NCI-H1417 treated with DMSO at 0.1 percent for 48 hours (cell line): ENCODE measurements at places on chromosomes 12 and 14.

- no peak for DNase-seq
These were observed 134.2 kb downstream of the KCNK10 start for GRCh38 chr14:88188745-88189416.

- DNase-seq: peak; percentile 38
These were observed 610 bp downstream of the TMTC2 start for GRCh38 chr12:82687021-82688011.

- no peak for DNase-seq
These were observed 38.2 kb upstream of the FBLN5 start for GRCh38 chr14:91985521-91986255.

DNA sequence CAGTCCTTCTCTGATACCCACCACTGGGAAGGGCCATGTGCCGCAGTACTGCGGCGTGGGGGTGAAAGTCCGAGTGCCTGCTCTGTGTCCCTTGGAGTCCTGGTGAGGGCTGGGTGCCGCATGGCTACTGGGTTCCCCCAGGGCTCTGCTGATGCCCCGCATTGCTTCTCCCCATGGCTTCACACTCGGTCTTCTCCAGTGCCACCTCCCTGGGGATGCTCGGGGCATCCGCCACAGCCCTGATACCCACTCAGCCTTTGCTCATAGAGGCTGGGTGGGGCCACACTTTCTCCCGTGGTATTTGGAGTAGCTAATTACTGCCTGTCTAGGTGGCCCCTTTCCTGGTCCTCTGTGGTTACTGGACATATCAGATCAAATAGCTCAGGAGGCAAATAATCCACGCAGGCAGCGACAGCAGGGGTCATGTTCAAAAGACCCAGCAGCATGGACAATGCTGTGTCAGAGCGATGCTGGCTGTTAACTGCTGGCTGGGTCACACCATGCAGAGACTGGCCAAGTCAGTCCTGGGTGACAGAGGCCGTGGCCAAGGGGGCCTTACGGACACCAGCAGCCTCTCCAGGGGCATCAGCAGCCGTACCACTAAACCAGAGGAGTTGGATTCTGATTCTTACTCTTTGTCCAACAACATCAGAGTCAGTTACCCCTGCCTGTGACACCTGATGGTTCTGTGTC lies 106.5 kb downstream of the ADGRD1 start:
- DNase-seq: no peak

DNA sequence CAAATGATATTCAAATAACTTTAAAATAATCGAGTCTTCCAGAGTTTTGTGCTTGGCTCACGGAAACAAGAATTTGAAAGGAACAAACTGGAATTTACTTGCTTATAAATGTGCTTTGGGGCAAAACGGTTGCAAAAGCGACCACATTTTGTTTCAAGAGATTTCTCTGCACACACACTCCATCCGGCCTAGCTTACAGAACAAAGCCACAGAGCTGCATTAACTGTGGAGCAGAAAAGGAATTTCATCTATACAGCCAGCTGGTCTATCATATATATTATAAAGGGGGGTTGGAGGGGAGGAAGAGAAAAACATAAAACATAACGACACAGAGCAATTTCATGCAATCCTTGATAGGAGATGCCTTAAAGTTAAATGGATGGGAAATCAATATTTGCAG lies 153.0 kb downstream of the MYRFL start:
- DNase-seq: no peak

DNA sequence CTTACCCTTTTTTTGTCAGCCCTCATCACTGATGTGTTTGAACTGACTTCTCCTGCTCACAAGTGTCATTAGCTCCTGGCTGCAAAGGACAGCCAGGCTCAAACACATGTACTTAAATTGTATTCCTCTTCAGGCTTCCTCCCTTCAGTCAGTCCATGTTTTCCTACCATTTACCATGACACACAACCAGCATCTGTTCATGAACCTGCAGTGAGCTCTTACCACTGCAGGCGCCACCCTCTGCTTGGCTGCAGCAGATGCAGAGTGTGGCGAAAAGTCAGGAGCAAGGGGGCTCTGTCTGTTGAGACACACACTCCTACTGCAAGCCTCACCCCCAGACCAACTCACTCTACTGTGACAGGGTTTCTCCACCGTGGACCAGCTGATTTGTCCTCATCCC lies 70.2 kb downstream of the TSPAN11 start:
- DNase-seq: no peak

DNA sequence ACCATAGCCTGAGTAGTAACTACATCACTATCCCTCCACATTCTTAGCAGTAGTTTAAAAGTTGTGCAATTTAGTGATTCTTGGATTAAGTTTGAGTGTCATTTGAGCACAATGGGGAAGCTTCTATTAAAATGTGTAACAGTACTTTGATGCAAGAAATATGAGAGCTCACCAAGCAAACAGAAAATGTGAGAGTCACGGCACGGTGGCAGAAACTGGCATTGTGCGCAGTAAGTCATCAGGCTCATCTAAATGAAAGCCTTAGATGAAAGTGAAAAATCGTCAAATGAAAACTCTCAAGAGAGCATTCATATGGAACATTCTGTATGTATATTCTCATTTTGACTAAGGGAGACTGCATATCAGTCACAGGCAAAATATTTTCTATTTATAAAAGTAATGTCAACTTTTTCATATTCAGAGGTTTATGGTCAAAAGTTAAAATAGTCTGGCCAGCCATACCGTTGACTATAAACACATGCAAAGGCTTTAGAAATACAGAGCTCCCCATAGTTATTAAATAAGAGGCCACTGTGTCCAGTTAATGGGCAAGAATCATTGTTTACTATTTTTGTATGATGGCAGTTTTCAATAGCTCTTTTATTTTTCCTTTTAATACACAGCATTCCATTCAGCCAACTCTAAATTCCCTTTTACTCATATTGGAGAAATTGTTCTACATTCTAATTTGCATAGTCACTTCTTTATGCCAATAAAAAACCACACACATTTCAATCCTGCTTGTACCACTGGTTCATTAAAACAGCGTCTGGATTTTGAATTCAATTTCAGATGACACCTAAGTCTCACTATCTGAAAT lies 167.9 kb downstream of the PRKD1 start:
- DNase-seq: no peak

- DNase-seq: no peak
These were observed 2.6 kb downstream of the C12orf43 start for GRCh38 chr12:121013715-121014114.

- DNase-seq: no peak
These were observed 923.5 kb downstream of the BCL11B start for GRCh38 chr14:98348505-98348904.

DNA sequence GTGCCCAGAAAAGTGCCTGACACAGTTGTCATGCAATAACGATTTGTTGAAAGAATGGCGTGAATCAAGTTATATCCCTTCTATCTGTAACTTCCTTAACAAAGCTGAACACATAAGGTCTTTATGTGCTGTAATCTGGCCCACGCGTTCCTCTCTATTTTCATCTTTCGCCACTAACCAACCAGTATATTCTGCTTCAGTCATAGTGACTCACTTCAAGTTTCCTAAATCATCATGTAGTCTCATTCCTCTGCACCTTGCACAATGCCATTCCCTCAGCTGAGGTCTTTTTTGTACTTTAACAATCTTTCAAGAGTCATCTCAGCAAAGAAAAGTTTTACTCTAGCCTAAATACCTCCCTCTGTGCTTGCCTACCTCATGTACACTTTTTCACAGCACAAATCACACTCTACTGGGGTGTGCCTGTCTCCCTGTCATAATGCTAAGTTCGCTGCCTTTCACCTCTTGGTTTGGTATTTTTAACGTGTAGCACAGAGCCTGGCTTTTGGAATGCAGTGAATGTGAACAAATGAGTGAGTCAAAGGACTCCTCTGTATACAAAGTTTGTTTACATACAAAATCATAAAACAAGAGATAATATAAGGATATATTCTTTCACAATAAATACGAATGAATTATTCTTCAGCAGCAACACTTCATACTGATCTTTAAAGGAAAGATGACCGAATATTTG lies 2.9 kb upstream of the CMAS start:
- no peak for DNase-seq

GRCh38 chr12:76272287-76272686 lies 75.9 kb downstream of the BBS10 start:
- no peak for DNase-seq

DNA sequence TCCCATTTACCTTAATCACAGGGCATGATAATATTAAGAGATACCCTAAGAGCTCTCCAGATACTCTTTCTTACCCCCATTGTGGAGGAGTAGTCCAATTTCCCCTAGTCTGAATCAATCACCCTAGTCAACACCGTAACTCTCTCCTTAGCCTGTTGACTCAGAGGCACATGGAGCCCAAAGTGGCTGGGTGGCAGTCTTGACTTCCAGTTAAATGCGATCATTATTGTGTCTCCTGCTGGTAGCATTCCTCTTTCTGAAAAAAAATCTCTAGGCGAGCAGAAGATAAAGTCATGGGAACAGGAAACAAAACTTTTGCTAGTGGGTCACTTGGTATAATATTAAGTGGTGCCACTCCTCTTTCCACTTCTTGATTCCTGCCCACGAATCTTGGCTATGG lies 46.4 kb downstream of the EMP1 start:
- no peak for DNase-seq

- DNase-seq: no peak
These were observed 8.3 kb downstream of the OR4K17 start for GRCh38 chr14:20118795-20119194.

DNA sequence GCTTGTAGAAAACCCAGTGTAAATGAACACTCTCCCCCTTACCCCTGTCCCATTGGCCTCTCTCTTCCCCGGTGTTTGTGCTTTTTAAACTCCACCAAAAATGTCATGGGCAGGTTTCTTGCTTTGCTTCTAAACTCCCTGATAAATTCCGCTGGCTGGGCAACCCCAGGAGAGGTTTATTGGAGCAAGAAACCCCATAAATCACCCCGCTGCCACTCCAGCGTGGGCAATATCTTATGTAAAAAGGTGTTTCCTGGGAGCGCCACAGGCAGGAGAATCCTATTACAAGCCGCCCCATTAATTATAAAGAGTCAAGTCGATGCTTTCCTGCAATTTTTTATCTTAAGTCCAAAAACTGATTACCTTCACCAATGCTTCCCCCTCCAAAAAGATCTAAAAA lies 22.8 kb downstream of the LHX5 start:
- no peak for DNase-seq
